Thymus (tissue), 14 donors: ENCODE measurements at places on chromosomes 7 and 10. TPM values are rescaled to one million over a fixed set of nuclear protein-coding genes. Genes with fewer than 3 reads are reported as not detected.

Gene GIMAP6
- total RNA-seq = 42.4 TPM

Gene BEND7
- total RNA-seq = 0.66 TPM

Gene SPDYE5
- 0.05 TPM for total RNA-seq

Gene MEST
- total RNA-seq = 58.8 TPM

Gene JAKMIP3
- total RNA-seq = 0.19 TPM

Gene PTF1A
- total RNA-seq = not detected

Gene HOXA11
- total RNA-seq = not detected

Gene NKX2-3
- 0.05 TPM for total RNA-seq

Gene SERPINE1
- total RNA-seq = 2.1 TPM
